Activated CD8-positive, alpha-beta memory T cell treated with anti-CD3 and anti-CD28 coated beads for 4 hours (primary cell): ENCODE measurements at places on chromosomes 4 and X.

GRCh38 chr4:14602206-14602605 lies 400.1 kb upstream of the CPEB2 start:
- no peak for DNase-seq

GRCh38 chrX:41529221-41529620 lies 82.1 kb downstream of the NYX start:
- no peak for DNase-seq

GRCh38 chrX:149937871-149938426 lies 342 bp downstream of the EOLA2 start:
- DNase-seq = no peak

DNA sequence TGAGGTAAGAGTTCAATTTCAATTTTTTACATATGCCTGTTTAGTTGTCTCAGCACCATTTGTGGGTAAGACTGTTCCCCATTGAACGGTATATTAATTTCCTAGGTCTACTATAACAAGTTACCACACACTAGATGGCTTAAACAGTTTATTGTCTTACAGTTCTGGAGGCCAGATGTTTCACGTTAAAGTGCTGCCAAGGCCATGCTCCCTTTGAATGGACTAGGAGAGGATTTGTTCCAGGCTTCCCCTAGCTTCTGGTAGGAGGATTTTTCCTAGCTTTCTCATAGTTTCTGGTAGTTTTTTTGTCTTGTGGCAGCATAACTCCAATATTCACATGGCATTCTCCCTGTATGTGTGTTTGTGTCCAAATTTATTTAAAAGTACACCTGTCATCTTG lies 149.3 kb upstream of the CYSLTR1 start:
- DNase-seq = no peak

DNA sequence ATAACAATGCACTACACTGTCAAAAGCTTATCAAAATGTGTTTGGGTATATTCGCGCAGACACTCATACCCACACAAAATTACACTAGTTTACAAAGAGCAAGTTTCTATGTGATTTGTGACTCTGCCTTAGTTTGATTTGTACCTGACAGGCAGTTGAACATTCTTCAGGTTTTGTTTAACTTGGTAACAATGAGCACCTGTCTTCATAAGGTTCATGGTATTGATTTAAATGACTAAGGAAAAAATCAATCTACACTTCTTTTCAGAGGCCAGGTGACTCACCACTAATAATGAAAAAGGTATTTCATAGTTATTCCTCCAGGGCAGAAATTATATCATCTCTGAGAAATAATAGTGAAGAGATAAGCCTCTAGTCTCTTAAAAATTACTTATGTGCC lies 1114.6 kb upstream of the AGA start:
- DNase-seq = no peak

DNA sequence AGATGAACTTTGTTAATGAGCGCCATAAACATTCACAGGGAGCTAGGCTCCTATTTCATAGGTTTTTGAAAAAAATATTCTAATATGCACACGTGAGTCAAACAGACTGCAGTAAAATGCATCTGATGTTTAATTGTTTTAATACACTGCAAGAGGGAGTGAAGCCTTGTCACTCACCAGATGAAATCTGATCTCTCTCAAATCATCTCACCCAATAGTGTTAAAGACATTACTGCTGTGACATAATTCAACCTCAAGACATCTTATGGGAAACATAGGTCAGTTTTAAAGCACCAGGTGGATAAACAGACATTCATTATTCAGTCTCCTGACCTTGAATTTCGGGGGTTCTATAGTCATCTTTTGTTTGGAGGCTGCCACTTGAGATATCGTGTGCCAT lies 148.3 kb downstream of the MAML3 start:
- DNase-seq = no peak

DNA sequence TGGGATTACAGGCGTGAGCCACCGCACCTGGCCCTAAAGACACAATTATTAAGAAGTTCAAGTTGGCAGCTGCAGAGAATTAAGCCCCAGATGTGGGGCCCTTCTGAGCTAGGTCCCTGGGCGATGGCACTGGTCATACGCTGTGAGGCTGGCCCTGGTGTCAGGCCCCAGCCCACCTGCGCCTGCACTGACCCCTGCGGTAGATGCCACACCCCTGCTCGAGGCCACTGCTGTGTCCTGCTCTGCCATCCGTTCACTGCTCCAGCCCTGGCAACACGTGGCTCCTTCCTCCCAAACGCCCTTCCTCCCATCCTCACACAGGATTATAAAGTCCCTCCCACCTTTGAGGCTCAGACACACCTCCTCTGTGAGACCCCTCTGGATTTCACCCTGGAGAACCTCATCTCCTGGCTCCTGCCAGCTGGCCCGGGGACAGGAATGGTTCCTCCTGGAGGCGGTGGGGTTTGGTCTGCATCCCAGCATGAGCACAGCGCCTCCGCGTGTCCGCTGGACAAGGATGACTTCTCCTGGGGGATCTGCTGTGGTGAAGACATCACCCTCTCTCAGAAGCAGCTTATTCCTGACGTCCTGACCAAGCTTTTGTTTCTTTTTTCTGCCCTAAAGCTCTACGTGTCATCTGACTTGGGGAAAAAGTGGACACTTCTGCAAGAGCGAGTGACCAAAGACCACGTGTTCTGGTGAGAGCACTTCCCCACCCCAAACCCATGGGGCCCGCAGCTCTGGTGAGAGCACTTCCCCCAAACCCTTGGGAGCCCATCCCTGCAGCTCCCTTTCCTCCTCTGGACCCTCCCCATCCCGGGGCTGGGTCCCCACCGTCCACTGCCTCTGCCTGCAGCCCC lies 219.0 kb upstream of the PSAPL1 start:
- no peak for DNase-seq

GRCh38 chr4:188903986-188904385 lies 764.7 kb downstream of the TRIML1 start:
- DNase-seq = no peak

DNA sequence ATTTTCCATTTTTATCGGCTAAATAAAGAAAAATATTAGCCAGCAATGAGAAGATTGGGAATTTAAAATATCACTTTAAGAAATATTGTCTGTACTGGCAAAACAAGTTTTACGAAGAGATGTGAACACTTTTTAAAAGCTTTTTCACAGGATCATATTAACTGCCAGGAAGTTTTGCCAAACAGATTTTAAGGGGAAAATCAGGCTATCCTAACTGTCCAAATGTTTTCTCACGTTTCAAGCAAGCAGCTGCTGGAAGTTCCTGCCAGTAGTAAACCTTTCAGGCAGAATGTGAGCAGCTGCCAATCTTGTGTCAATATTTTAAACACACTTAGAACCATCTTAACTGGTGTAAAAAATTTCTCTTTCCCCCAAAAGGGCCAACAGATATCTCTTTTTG lies 101.1 kb downstream of the ADGRL3 start:
- no peak for DNase-seq

GRCh38 chr4:112888622-112889021 lies 160.8 kb upstream of the ANK2 start:
- no peak for DNase-seq

- no peak for DNase-seq
These were observed 64.4 kb downstream of the TBC1D19 start for GRCh38 chr4:26648260-26648659.

- DNase-seq = no peak
These were observed 130.1 kb upstream of the TECRL start for GRCh38 chr4:64539234-64539849.

DNA sequence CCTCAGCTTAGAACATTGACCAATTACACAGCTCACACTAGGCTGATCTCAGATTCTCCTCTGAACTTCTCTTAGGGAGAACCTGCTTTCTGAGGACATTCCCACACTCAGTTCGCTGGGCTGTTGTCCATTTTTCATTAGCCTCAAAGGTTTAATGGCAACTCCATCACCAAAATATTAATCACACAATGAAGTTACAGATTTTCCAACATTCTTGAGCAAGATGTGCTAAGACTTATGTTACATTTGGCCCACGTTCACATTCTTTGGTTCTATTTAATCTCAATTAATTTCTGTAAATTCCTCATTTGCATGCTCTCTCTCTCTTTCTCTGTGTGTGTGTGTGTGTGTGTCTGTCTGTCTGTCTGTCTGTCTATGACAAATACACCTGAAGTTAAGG lies 82.3 kb upstream of the EDNRA start:
- DNase-seq = no peak

GRCh38 chrX:34918856-34919255 lies 23.7 kb upstream of the FAM47B start:
- DNase-seq = no peak

DNA sequence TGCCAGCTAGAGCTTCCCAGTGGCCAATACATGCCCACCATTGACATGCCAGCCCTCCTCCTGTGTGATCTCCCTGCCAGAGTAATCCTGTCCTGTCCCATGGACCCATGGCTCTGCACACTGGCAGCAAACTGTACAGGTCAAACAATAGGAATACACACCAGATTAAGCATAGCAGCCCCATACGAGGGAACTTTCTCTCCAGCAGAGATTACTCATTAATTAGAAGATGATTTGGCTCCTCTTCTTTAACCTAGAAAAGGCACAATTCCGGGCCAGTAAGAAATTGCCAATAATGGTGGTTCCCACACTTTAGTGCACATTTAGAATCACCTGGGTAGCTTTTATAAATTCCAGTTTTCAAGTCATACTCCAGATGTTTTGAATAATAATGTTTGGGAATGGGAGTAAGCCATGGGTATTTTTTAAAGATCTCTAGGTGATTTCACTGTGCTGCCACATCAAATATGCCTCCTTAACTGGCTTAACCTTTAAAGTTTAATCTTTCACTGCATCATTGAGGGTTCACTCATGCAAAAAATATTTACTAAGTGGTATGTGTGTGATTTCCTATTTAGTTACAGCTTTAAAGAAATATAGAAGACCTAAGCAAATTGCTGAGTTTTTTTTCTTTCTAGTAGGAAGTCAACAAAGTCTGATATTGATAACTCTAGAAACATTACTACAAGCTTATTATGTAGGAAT lies 277.6 kb upstream of the NWD2 start:
- DNase-seq = no peak
